ENCODE measurements at places on chromosomes 4 and X. TPM values are rescaled to one million over a fixed set of nuclear protein-coding genes. Genes with fewer than 3 reads are reported as not detected.

Gene TCEAL3
- total RNA-seq: 21.6 TPM

Gene NKX3-2
- 0.12 TPM for total RNA-seq

Gene NLGN4X
- 0.02 TPM for total RNA-seq

Gene PDE5A
- 0.43 TPM for total RNA-seq

Gene PAGE1
- total RNA-seq: not detected

Gene PCDH18
- total RNA-seq: not detected

Gene DGAT2L6
- total RNA-seq: not detected

Gene NMU
- total RNA-seq: 1.0 TPM

Gene VCX3B
- total RNA-seq: not detected

Gene CT45A1
- not detected for total RNA-seq

Gene SLC10A3
- 40.1 TPM for total RNA-seq

All from A549 treated with GW870086 at 1 μM for 4 hours (cell line).